Epithelial cell of proximal tubule (primary cell): ENCODE measurements at places on chromosomes 1 and 21. TPM values are rescaled to one million over a fixed set of nuclear protein-coding genes. Genes with fewer than 3 reads are reported as not detected.

GRCh38 chr1:221693087-221693486, 48.8 kb downstream of the DUSP10 start:
- no peak for DNase-seq

- no peak for DNase-seq
Observed at GRCh38 chr1:207047505-207047904, 3.5 kb downstream of the YOD1 start.

DNA sequence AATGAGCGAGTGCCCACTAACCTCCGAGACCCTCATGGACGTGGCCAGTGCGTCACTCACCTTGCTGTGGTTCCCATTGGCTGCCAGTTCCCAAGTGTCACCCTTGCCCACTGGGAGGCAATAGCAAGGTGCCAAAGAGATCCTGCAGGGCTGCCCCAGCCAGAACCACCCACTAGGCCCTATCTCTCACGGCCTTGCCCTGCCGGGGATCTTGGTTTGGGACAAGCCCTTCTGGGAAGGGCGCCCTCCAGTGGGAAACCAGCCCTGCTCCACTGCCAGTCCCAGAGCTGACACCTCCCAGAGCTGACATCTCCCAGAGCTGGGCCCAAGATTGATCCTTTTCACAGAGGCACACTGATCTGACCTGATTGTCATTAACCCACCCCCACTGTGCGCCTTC, 2.1 kb upstream of the SELENON start:
- DNase-seq = no peak

DNA sequence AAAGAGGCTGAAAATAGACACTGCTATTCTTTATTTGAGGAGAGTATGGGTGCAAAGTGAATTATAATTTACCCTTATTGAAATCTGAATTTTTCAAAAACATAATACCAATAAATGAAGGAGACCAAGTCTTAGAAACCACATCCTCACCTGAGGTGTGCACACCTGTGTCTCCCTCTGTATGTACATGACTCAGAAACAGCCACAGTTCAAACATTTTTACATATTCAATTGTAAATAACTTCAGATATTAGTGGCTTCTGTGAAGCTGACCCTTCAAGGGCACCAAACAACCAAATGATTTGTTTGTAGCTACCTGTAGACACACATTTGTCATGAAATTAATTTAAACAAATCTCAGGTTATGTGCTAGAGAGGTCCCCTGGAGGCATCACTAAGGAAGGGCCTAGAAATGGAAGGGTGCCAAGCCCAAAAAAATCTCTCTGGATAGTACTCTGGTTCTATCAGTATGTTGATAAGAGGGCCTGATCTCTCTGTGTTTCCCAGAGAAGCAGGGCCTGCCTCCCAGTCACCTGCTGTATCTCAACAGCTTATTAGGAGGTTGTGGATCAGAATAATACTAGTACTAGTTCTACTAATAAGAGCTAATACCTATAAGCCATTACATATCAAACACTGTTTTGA, 28.1 kb downstream of the ERI3 start:
- DNase-seq = no peak

- no peak for DNase-seq
Observed at GRCh38 chr1:172966844-172967540, 83.7 kb downstream of the TNFSF18 start.

- no peak for DNase-seq
Observed at GRCh38 chr1:245803666-245804037, 648.9 kb downstream of the KIF26B start.

- peak; percentile 52 for DNase-seq
Observed at GRCh38 chr1:33228935-33229487, 27.3 kb upstream of the ZNF362 start.

GRCh38 chr1:86018283-86018923, 138.2 kb downstream of the COL24A1 start:
- DNase-seq = no peak

DNA sequence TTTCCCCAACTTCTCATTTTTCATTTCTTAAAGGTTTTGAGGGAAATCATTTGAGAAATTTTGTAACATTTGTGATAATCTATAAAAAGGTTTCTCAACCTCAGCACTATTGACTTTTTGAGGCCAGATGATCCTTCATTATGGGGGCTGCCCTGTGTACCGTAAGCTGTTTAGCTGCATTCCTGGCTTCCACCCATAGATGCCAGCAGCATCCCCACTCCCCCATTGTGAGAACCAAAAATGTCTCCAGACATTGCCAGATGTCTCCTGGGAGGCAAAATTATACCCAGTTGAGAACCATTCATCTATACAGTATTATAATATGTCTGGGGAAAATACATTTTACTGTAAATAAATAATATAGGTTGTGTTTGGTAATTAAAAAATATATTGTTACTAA, 146.0 kb downstream of the PBX1 start:
- no peak for DNase-seq

GRCh38 chr1:41286992-41287391, 44.9 kb upstream of the SCMH1 start:
- DNase-seq = no peak

DNA sequence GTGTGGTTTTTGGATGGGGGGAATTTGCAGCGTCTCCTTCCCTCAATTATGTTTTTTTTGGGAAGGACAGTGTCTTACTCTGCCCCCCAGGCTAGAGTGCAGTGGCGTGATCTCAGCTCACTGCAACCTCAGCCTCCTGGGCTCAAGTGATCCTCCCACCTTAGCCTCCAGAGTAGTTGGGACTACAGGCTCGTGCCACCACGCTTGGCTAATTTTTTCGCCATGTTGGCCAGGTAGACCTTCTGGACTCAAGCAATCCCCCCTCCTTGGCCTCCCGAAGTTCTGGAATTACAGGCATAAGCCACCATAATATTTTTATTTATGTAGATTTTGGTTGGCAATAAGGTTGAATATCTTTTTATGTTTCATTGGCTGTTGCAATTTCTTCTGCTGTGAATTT, 9.5 kb upstream of the PARP1 start:
- no peak for DNase-seq

NCAM2 gene
- total RNA-seq = 0.07 TPM in 1 of 2 replicates, not detected in the other

GPX7 gene
- 35.1 and 39.8 TPM in 2 replicates for total RNA-seq

RUSC1 gene
- 53.2 and 64.8 TPM in 2 replicates for total RNA-seq

HSD3B1 gene
- 0.07 TPM in 1 of 2 replicates, not detected in the other for total RNA-seq
